Neuronal stem cell (in vitro differentiated cells): ENCODE measurements at places on chromosomes 13 and 19.

DNA sequence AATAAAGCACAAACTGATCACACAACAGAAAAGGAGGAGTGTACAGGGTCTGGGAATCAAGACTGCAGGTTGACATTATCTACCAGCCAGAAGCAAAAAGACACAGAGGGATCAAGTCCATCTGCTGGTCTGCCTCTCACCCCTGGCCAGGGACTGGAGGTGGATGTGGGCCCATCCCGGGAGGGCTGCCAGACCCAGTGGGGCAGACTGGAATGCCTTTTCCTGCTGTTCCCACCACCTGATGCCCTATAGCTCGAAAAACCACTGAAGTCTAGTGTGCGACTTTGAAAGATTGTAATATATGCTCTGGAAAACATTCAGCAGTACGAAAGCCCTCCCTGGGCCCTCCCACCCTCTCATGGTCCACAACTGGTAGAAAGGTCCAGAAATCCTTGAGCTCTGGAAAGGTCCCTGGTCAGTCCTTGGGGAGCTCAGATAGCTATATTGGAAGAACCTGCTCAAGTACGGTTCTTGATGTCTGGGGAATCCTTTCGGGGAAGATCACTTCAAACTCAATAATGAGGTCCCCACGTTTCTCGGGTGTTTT, 2.6 kb downstream of the DNAJB1 start:
- DNase-seq = no peak
- H3K27ac ChIP-seq = no peak overlapping the region
- peaks cover 46% of the 10 kb centered on the region for H3K36me3 ChIP-seq

GRCh38 chr13:43267916-43268315, 244.5 kb downstream of the DNAJC15 start:
- H3K4me1 ChIP-seq = peaks cover 14% of the 10 kb centered on the region
- no peaks in the 10 kb centered on the region for H3K27me3 ChIP-seq
- H3K27ac ChIP-seq = no peak overlapping the region
- no peak overlapping the region for H3K4me3 ChIP-seq

DNA sequence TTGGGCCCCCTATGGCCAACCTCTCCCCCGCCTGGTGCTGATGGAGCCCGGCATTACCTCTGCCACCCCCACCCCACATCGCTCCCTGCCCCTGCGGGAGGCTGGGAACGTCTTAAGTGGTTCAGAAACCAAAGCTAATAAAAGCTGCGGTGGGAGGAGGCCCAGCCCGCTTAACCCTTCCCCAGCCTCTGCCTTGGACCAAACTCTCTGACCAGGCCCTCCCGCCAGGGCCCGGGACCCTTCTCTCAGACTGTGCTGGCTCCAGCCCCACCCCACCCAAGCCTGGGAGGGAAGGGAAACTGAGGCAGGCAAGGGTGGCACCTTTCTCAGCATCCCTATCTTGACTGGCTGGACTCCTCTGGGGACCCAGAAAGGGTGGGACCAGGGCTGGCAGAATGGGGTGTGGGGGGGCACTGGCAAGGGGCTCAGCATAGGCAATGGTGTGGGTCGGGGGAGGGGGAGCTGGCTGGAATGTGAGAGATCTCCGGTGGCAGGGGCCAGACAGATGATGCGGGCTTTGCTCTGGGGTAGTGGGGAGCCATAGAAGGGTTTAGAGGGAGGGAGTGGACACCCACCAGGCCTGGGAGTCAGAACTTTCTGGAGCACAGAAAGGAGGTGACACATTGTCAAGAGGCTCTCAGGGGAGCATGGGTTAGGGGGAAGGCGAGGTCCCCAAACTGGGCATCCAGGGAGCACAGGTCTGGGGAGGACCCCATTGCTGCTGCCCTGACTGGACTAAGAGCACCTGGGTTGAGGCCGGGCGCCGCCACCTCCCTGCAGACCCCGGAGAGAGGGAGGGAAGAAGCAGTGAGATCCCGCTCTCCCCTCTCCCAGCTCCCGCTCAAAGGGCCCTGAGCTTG, 21.9 kb downstream of the SMIM24 start:
- no peak for DNase-seq
- H3K27me3 ChIP-seq = peaks cover 13% of the 10 kb centered on the region
- no peak overlapping the region for H3K4me3 ChIP-seq
- peaks cover 13% of the 10 kb centered on the region for H3K4me1 ChIP-seq
- H3K27ac ChIP-seq = no peak overlapping the region
- no peaks in the 10 kb centered on the region for H3K36me3 ChIP-seq

GRCh38 chr13:73365252-73365651, 306.4 kb downstream of the KLF5 start:
- no peaks in the 10 kb centered on the region for H3K4me1 ChIP-seq
- no peaks in the 10 kb centered on the region for H3K36me3 ChIP-seq
- no peak overlapping the region for H3K4me3 ChIP-seq
- H3K27ac ChIP-seq = no peak overlapping the region
- DNase-seq = no peak

DNA sequence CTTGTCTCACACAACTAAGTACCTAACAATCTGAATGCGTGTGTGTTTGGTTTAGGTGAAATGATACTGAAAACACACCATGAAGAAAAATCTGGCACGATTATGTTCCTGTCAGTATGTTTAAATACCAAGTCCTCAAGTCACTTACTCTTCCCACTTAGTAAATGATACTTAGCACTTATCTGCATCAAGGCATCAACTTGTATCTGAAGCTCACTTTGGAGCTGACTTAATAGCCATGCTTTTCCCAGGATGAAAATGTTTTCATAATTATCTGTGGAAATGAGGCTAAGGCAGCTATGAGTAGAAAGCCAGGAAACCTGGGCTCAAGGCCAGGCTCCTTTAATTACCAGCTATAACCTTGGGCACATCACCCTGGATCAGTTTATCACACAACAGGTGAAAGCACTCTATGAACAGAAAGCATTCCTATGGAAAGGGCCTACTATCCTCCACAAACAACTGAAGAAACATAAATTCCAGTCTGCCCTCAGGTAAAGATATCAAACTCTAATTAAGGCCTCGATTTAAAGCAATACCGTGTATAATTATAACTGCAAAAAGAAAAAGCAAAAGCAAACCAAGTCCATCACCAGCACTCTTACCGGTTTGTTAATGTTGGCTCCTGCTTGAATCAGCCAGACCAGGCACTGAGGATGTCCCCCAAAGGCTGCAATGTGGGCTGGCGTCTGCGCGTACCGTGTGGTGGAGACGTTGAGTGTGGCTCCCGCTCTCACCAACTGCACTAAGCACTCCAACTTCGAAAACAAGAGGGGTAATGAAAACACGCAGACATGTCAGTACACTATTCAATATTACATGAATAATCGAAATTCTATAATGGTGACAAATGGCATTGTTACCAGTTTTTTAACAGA, 4.6 kb downstream of the ANKRD10 start:
- peaks cover 67% of the 10 kb centered on the region for H3K36me3 ChIP-seq
- no peaks in the 10 kb centered on the region for H3K27me3 ChIP-seq
- peaks cover 13% of the 10 kb centered on the region for H3K4me1 ChIP-seq
- no peak for DNase-seq
- no peak overlapping the region for H3K4me3 ChIP-seq

GRCh38 chr13:24328145-24328544, 18.8 kb downstream of the C1QTNF9 start:
- peak overlapping the region; percentile 3 for H3K4me3 ChIP-seq
- no peaks in the 10 kb centered on the region for H3K4me1 ChIP-seq
- no peaks in the 10 kb centered on the region for H3K36me3 ChIP-seq
- no peak for DNase-seq

DNA sequence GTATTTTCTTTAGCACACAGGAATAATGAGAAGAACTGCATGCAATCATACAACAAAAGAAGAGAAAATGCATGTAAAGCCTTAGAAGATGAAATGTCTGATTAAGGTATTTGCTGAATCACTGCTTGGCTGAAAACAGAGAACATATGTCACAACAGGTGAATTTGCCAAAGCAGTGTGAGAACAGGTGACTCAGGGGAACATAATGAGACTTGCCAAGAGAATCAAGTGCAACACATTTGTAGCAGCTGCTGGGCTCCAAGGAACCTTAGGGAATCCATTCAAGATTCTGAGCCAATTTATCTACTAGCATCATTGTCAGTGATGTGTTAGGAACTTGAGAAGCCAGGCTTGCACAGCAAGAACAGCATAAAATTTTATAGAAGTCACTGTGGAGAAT, 273.1 kb downstream of the PCDH20 start:
- DNase-seq = no peak
- H3K27me3 ChIP-seq = no peaks in the 10 kb centered on the region
- H3K4me3 ChIP-seq = no peak overlapping the region
- H3K27ac ChIP-seq = no peak overlapping the region

DNA sequence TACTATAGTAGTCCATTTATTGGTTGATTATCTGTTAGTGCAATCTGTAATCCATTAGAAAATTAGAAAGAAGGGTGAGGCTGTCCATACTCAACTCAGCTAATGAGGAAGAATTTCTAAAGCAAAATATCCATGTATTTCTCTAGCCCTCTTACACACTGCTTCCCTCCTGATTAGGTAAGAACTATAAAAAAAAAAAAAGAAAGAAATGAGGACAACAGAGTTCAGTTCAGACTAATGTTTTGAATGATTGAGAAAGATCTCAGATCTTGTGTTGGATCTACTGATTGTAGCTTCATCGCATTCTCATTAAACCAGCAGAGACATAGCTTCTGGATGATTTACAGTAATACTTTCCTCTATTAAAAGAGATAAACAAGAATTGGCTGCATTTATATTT, 233.3 kb downstream of the KLF5 start:
- no peaks in the 10 kb centered on the region for H3K36me3 ChIP-seq
- no peak for DNase-seq

GRCh38 chr13:21033856-21034602, 27.4 kb downstream of the LATS2 start:
- no peak overlapping the region for H3K4me3 ChIP-seq
- no peaks in the 10 kb centered on the region for H3K27me3 ChIP-seq
- H3K36me3 ChIP-seq = no peaks in the 10 kb centered on the region
- H3K27ac ChIP-seq = no peak overlapping the region

DNA sequence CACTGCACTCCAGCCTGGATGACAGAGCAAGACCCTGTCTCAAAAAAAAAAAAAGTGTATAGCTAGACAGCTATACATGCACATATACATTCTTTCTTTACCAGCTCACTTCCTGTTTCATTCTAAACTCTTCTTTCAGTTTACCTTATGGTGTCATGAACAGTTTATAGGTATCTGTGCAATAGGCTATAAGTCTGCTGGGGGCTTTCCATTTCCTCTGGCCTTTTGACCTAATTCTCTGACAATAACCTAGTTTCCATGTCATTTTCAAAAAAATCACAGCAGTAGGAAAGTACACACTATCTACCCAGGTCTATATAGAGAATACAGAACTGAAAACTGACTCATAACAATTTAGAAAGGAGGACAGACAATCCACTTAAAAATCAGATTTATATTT, 24.4 kb upstream of the URAD start:
- no peaks in the 10 kb centered on the region for H3K4me1 ChIP-seq
- H3K36me3 ChIP-seq = no peaks in the 10 kb centered on the region
- H3K27me3 ChIP-seq = no peaks in the 10 kb centered on the region
- no peak overlapping the region for H3K27ac ChIP-seq

DNA sequence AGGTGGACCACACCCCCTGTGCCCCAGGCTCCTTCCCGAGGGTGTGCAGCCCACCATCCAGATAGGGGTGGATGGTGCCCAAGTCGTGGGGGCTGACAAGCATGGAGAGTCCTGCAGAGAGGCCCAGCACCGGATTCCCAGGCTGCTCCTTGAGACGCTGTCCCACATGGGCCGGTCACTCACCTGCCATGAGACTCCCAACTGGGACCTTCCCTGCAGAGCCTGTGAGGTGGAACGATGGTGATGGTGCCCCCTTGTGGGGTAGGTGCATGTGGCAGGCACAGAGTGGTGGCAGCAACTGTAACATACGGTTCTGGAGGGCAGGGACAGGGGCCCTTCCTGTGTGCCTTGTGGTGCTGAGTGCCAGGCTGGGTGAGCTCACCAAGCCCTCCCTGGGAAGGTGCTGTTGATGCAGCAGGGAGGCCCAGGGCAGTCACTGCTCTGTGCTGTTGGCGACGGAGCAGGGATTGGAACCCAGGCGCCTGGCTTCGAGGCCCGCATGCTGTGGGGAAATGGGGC, 33.1 kb downstream of the PPP1R37 start:
- H3K4me1 ChIP-seq = peaks cover 4% of the 10 kb centered on the region
- peak; percentile 41 for DNase-seq
- no peaks in the 10 kb centered on the region for H3K27me3 ChIP-seq
- H3K36me3 ChIP-seq = no peaks in the 10 kb centered on the region
- no peak overlapping the region for H3K4me3 ChIP-seq

DNA sequence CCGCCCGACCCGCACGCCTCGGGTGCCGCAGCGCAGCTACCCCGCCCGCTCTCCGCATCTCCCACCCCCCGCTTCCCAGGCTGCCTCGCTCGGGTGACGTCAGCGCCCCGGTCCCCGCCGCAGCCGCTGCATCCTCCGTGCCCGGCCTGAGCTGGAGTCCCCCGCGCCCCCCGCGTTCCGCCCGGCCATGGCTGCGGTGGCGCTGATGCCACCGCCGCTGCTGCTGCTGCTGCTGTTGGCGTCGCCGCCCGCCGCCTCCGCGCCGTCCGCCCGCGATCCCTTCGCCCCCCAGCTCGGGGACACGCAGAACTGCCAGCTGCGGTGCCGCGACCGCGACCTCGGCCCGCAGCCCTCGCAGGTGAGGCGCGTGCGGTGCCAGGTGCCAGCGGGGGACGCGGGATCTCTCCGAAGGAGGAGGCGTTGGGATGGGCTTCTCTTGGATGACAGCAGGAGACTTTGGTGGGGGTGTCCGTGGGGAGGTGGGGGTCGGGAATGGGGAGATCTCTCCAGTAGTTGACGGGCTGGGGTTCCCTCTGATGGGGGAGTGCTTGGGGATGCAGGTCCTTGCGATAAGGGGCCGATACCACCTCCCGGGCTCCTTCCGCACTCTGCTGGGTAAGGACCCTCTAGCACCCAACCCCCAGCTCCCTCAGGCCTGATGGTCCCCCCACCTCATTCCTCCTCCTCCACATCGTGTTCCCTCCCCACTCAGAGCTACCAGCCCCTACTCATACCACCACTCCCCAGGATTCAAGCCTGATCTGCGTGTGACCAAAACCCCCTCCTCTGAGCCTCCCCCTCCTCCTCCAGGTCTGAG, at the start of gene TMEM59L:
Gene TMEM59L (plus strand): TSS at position 99 of the 817 bp plus-strand sequence. CDS start 89 bp downstream, at position 188.
- H3K27ac ChIP-seq = no peak within 1 kb of the TSS
- H3K4me3 ChIP-seq = peak within 1 kb of the TSS; percentile 48
- H3K27me3 ChIP-seq = peaks cover 67% of the 10 kb centered on the region
- H3K4me1 ChIP-seq = peaks cover 21% of the 10 kb centered on the region
- DNase-seq = no peak

GRCh38 chr13:56670563-56670962, 470.2 kb upstream of the PRR20A start:
- no peak for DNase-seq
- no peaks in the 10 kb centered on the region for H3K4me1 ChIP-seq
- no peak overlapping the region for H3K27ac ChIP-seq
- H3K36me3 ChIP-seq = no peaks in the 10 kb centered on the region
- no peaks in the 10 kb centered on the region for H3K27me3 ChIP-seq

GRCh38 chr13:87084192-87084591, 587.0 kb upstream of the SLITRK5 start:
- no peak overlapping the region for H3K4me3 ChIP-seq
- H3K36me3 ChIP-seq = no peaks in the 10 kb centered on the region
- H3K27me3 ChIP-seq = no peaks in the 10 kb centered on the region
- no peaks in the 10 kb centered on the region for H3K4me1 ChIP-seq
- no peak overlapping the region for H3K27ac ChIP-seq

GRCh38 chr19:33613620-33614000, 8.1 kb upstream of the CHST8 start:
- H3K4me3 ChIP-seq = no peak overlapping the region
- H3K27me3 ChIP-seq = peaks cover 23% of the 10 kb centered on the region
- no peak for DNase-seq
